ENCODE measurements at places on chromosomes 7 and 10.

GRCh38 chr7:148260599-148260998, 330.0 kb upstream of the C7orf33 start:
- no peak for DNase-seq

DNA sequence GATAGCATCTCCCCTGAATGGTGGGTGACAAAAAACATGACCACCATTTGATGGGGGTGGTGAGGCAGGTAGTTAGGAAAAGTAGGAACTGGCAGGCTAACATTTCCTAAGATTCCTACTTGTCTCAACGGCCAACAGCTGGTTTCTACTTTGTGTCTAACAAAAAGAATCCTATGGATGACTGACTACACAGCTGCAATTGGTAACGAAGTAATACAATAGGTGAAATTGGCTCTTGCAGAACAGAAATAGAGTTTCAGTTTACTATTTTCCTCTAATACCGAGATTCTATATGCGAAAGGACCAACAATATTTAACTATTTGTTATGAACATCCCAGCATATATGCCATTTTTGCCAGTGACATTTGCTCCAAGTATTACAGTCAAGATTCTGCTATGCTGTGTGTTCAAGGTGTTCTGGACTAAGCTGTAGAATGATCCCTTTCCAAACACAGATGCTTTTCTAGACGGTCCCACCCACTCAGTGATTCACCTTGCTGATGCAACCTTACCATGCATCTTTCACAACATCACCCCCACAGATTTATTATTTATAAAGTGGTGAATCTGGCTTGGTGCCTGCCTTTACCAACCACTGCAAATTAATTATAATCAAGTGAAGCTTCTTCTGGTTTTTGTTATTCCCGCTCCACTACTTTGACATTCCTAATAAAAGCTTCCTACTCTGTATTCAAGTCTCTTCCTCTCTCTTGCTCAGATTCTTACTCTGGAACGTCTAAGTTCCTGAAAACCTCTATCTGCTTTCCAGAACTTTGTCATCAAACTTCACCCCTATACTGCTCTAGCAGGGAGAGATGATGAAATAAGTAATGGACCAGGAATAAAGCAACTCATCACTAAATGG, 16.8 kb downstream of the BBIP1 start:
- DNase-seq: peak; percentile 17

DNA sequence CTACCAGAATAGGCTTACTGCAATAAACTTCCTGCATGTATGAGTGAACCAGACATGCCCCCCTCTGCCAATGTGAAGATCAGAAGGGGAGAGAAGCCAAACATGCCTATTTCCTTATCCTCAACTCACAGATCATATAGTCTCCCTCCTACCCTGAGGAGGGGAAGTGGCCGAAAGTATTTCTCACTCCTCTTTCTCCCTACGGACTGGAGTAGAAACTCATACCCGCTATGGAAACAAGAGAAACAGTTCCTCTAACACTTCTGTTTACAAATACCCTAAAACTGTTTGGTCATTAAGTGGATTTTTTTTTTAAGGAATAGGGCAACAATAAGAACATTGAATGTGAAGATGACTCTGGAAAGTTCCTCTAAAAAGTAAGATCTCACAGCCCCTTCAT, 31.4 kb downstream of the CCNJ start:
- DNase-seq: no peak

DNA sequence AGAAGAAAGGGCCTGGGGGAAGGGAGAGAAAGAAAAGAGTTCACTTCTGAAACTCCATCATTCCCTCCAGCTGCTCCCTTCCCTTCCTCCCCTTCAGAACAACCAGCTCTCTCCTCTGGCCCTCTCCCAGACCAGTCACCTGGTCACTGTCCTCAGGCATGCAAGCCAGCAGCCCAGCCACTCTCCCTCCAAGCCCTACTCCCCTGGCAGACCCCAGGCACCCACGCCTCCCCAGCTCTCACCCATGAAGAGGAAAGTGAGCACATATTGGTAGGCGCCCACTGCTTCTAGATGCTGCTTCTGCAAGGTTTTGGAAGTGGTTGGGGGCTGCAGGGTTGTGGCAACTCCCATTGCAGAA, 353 bp downstream of the MOGAT3 start:
- DNase-seq: no peak

DNA sequence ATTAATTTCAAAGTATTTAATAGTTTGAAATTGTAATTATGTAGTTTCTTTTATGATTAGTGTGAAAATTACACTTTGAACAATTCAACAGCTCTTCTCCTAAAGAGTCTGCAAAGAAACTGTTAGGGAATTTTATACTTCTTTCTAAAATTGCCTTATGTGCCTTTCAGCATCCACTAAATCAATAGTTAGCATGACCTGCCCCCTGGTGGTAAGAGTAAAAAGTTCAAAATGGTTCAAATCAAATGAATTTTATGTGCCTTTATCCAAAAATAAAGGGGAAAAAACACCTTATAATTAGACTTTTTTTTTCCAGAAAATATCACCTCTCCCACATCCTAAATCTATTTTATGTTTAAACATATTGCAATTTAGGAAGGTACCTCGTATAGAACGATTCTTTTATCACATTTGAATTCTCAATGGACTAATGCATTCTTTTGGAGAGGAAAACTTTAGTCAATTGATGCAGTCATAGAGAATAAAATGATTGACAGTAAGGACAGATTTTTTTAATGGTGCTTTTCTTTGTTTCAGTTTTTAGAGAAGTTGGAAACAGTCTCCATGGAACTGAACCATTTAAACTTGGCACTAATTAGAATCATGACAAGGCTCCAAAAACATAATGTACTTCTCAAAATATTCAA, 163.7 kb downstream of the SEMA3D start:
- DNase-seq: no peak

- no peak for DNase-seq
These were observed 156.1 kb upstream of the TRIM24 start for GRCh38 chr7:138304071-138304320.

DNA sequence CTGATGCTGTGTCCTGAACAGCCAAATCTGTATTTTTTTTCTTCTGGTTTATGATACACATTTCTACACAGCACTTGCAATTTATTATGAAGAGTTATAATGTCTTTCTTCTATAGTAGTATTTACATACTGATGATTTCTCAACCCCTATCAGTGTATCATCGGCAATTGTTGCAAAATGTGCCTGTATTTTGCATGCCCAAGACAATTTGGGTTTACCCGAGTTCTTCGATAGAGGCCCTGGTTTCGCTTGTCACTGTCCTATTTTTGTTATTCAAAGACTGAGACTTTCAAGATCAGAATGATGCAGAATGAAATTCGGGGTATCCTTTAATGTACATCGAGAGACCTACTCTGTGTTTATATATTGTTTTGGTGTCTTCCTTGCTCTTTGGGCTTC, 184.5 kb upstream of the PRSS58 start:
- DNase-seq: no peak

GRCh38 chr7:130266961-130267321, 278 bp downstream of the CPA2 start:
- no peak for DNase-seq

DNA sequence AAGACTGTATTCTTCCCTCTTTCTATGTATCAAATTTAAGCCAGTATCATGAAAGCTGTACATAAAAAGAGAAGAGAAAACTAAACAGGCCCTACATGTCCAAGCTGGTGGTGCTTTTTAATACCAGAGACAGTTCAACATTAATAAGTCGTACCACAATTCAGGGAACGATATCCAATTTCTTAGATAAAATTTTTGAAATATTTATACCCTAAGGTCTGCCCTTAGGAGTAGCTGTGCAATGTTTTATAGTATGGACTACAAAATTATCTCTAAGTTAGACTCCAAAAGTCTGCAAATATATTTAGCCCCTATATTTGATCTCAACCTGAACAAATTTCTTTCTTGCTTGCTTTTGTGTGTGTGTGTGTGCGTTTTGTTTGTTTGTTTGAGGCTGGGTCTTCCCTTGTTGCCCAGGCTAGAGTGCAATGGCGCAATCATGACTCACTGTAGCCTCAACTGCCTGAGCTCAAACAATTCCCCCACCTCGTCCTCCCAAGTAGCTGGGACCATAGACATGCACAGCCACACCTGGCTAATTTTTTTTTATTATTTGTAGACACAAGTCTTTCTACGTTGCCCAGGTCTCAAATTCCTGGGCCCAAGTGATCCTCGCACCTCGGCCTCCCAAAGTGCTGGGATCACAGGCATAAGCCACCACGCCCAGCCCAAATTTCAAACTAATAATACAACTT, 13.2 kb downstream of the ARHGAP19 start:
- DNase-seq: no peak

DNA sequence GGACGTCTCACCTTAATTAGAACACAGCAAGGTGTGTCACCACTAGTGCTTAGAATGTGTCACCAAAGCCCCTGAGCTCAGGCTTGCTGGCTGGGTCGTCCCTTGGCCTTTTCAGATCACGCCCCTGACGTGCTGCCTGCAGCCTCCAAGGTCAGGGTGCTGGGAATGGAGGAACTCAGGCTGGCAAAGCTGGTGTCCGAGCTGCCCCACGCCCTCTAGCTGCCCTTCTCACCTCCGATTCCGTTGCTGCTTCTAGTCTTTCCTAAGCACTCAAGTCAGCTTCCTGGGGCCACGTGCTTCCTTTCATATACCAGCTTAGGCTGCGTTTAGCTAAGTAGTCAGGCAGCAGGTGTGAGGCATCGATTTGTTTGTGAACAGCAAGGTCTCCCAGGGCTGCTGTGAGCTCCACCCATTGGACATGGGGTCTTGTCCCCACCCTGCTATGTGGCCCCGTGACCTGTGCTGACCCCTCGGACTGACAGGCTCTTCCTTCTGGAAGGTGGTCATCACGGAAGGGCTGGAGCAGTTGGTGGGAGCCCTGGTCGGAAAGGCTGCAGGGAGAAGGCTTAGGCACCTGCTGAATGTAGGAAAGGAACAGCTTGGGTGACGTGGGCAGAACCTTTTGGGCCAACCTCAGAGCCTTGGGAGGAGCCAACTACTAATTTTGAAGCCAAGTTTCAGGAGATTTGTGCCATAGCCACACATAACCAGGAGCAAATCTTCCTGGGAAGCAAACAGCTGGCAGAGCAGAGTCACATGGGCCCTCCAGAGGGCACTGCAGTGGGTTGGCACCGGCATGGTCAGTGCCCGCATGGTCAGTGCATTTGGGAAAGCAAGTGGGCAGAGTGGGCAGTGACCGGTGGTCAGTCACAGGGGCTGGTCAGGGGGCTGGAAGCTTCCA, 28.8 kb downstream of the VIPR2 start:
- no peak for DNase-seq

Measured in stimulated activated CD8-positive, alpha-beta memory T cell treated with anti-CD3 and anti-CD28 coated beads, Interleukin-7, amount 100 ng/mL, for 4 hours (primary cell).